ENCODE measurements at places on chromosomes 5 and 9.

DNA sequence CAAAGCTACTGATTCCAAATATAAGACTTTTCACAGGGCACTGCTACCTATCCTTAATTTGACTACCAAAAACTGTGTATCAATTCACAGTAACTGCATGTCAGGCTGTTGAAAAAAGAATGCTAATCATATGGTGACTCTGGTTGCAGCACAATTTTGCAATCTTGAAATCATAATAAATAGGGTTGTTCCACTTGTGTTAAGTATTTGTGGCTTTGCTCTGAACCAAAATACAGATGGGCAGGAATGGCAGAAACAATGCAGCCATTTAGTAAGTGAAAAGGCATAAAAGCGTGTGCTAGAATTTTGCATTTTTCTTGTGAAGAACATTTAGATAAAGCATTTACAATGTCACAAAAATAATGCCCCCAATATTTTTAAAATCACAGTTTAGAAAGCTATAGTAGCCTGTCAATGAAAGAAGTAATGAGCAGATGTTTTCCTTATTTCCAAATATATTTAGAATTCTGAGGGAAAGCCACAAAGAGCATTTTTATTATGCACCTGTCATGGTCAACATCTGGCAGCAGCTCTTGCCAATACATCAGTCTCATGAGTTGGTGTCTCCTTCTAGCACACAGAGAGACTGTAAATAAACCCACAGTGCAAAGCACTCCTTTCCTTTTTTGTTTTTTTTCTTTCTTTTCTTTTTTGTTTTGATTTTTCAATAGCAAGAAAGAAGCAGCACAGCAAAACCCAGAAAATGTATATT, 54.8 kb upstream of the PAM start:
- peaks cover 2% of the 10 kb centered on the region for H3K27me3 ChIP-seq
- H3K27ac ChIP-seq, result no peak overlapping the region
- no peak for DNase-seq
- no peaks in the 10 kb centered on the region for H3K36me3 ChIP-seq
- no peak overlapping the region for H3K4me3 ChIP-seq

GRCh38 chr9:23769307-23769935, 56.6 kb downstream of the ELAVL2 start:
- DNase-seq, result no peak
- no peak overlapping the region for H3K4me3 ChIP-seq
- H3K36me3 ChIP-seq, result peaks cover 7% of the 10 kb centered on the region
- no peaks in the 10 kb centered on the region for H3K27me3 ChIP-seq
- peaks cover 85% of the 10 kb centered on the region for H3K4me1 ChIP-seq

DNA sequence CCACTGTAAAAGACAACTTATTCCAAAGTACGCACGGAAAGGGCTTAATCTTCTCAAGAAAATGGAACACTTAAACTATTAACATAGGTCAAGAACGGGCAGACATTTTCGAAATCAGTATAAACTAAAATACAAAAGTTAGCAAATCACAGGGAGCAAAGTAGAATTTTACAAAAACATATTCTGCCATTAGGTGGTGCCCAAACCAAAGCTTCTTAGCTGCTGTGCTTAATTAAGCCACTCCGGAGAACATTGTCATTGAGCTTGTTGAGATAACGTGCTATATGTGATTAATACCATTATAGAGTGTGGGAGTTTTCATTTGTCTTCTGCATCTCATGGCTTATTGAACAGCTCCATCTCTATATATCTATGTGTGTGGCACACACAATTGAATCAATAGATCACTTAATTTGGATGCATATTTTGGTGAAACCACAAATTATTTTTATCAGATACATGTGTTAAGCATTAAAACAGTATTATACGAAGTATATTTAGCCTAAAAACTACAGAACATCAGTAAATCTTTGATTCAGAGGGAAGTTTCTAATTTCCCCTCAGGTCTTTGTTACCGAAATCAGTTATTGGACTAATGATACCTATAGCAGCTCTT, 23.4 kb downstream of the UBLCP1 start:
- H3K27me3 ChIP-seq, result no peaks in the 10 kb centered on the region
- H3K4me1 ChIP-seq, result peaks cover 4% of the 10 kb centered on the region
- H3K36me3 ChIP-seq, result peaks cover 3% of the 10 kb centered on the region
- H3K4me3 ChIP-seq, result no peak overlapping the region

GRCh38 chr5:37604290-37604689, 225.2 kb downstream of the WDR70 start:
- DNase-seq, result no peak
- no peak overlapping the region for H3K27ac ChIP-seq
- H3K27me3 ChIP-seq, result no peaks in the 10 kb centered on the region

GRCh38 chr9:130893341-130894101, 3.1 kb downstream of the QRFP start:
- no peak overlapping the region for H3K4me3 ChIP-seq
- H3K4me1 ChIP-seq, result no peaks in the 10 kb centered on the region
- peak overlapping the region; percentile 60 for H3K27ac ChIP-seq
- DNase-seq, result peak; percentile 51
- H3K36me3 ChIP-seq, result 0 out of 2 replicates have a peak, but pooled peaks cover 2% of the 10 kb centered on the region

DNA sequence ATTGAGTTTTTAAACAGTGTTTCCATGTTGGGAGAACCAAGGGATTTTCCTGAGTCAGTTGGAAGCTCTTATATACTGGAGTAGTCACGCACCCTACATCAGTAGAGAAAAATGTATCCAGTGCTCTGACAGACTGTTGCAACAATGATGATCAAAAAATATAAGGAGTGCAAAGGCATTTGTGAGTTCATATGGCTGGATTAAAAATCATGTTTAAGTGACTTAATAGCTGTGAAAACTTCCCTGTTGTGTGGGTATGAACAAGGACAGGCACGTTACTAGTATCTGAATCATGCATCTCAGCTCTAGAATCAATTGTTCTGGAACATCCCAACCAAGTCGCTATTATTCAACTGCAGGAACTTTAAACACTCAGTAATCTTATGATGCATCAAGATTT, 229.7 kb downstream of the ROR2 start:
- DNase-seq, result no peak
- peaks cover 12% of the 10 kb centered on the region for H3K36me3 ChIP-seq

DNA sequence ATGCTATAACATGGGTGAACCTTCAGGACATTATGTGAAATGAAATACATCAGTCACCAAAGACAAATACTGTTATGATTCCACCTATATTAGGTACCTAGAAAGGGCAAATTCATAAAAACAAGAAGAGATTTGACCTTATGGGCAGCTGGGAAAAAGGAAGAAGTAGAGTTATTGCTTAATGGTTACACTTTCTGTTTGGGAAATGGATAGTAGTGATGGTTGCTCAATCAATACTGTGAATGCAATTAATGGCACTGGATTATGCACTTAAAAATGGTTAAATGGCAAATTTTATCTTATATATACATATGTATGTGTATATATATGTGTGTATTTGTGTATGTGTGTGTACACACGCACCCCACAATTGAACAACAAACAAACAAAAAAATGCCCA, 15.2 kb downstream of the FKBP15 start:
- no peak overlapping the region for H3K4me3 ChIP-seq
- no peaks in the 10 kb centered on the region for H3K4me1 ChIP-seq
- no peak overlapping the region for H3K27ac ChIP-seq
- no peaks in the 10 kb centered on the region for H3K27me3 ChIP-seq
- peaks cover 17% of the 10 kb centered on the region for H3K36me3 ChIP-seq

DNA sequence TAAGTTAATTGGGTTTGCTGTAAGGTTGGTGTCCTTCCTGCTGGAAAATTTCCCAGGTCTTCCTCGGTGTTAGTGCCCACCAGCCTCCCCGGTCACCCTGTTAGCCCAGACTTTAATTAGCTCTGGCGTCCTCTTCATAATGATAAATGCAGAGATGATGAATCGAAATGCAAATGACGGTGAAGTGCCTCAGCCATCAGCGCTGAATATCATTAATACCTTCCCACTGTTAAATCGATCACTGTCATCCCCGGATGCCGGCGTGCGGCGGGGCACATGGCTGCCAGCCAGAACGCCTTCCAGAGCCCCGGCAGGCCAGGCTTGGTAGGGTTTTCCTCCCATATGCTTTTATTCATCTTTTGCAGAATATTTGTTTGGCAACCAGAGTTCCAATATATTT, 204.5 kb downstream of the IRX2 start:
- H3K4me3 ChIP-seq, result no peak overlapping the region
- H3K36me3 ChIP-seq, result no peaks in the 10 kb centered on the region
- no peak overlapping the region for H3K27ac ChIP-seq
- H3K27me3 ChIP-seq, result no peaks in the 10 kb centered on the region
- H3K4me1 ChIP-seq, result no peaks in the 10 kb centered on the region

DNA sequence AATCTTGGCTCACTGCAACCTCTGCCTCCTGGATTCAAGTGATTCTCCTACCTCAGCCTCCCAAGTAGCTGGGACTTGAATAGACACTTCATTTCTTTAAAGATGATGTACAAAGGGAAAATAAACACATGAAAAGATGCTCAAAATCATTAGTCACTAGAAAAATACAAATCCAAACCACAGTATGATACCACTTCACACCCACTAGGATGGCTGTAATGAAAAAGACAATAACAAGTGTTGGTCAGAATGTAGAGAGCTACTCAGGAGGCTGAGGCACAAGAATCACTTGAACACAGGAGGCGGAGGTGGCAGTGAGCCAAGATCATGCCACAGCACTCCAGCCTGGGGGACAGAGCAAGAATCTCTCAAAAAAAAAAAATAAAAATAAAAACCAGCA, 13.0 kb downstream of the F2RL2 start:
- H3K27ac ChIP-seq, result no peak overlapping the region
- no peak overlapping the region for H3K4me3 ChIP-seq
- peaks cover 7% of the 10 kb centered on the region for H3K36me3 ChIP-seq
- no peak for DNase-seq

DNA sequence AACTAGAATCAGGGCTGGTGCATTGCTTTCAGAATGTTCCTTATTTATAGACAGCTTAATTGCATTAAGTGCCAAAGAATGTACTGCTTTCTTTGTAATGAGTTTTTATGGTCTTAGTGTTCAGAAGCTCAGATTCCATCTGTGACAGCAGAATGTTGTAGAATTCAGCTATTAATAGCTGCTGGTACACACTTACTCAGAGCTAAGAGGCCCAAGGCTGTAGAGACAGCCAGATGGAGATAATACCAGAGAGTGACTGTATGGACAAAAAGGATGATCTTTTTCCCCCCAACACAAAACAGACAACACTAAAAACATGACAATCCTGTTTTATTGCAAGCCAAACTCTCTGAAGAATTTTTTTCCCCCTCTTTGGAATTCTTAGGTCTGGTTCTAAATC, 50.2 kb downstream of the PPP2R2B start:
- no peak overlapping the region for H3K27ac ChIP-seq
- DNase-seq, result no peak
- no peaks in the 10 kb centered on the region for H3K36me3 ChIP-seq
- H3K4me3 ChIP-seq, result no peak overlapping the region
- H3K4me1 ChIP-seq, result peaks cover 9% of the 10 kb centered on the region

- H3K4me3 ChIP-seq, result no peak overlapping the region
- peak overlapping the region; percentile 57 for H3K27ac ChIP-seq
Measured at GRCh38 chr9:75896193-75896592, 5.7 kb downstream of the PCSK5 start.

- H3K27me3 ChIP-seq, result peaks cover 86% of the 10 kb centered on the region
- DNase-seq, result no peak
- H3K27ac ChIP-seq, result no peak overlapping the region
- H3K4me3 ChIP-seq, result peak overlapping the region; percentile 67
- peaks cover 41% of the 10 kb centered on the region for H3K4me1 ChIP-seq
- no peaks in the 10 kb centered on the region for H3K36me3 ChIP-seq
Measured at GRCh38 chr9:129483415-129484351, 137.2 kb downstream of the C9orf50 start.

DNA sequence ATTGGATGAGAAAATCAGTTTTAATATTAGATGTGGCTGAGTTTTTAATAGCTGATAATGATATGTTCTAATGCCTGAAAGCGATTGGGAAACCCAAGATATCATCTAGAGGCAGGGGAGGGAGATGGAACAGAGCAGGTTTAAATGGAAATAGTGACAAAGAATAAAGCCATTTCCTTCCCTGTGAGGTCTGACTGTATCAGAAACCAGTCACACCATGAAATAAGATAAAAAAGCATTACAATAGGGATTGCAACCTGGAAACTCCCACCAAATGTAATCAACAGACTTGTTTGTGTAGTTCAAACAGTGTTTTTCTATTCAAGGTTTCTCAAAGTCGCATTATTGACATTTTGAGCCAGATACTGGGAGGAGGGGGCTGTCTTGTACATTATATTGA, 110.1 kb upstream of the SMIM23 start:
- H3K36me3 ChIP-seq, result peaks cover 6% of the 10 kb centered on the region
- no peak for DNase-seq
- no peak overlapping the region for H3K4me3 ChIP-seq
- no peaks in the 10 kb centered on the region for H3K27me3 ChIP-seq

DNA sequence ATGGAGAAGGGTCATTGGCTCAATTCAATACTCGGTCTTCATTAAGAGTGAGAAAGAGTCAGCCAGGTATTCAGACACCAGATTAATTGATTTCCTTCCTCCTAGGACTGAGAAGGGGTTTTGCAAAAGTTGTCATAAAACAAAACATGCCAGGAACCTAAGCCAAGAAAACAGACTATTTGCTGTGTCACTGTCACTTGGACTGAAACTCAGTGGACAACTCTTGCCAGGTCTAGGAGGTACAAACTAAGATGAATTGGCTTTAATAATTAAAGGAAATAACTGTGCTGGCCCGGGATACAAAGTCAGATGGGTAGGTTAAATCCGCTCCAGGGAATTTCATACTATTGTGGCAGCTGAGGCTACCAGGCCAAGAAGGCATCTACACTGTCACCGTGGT, 71.1 kb upstream of the TBC1D9B start:
- H3K27ac ChIP-seq, result no peak overlapping the region
- peaks cover 33% of the 10 kb centered on the region for H3K36me3 ChIP-seq
- H3K4me3 ChIP-seq, result no peak overlapping the region

- DNase-seq, result no peak
- H3K4me3 ChIP-seq, result no peak overlapping the region
- H3K27me3 ChIP-seq, result no peaks in the 10 kb centered on the region
- H3K27ac ChIP-seq, result no peak overlapping the region
- H3K4me1 ChIP-seq, result no peaks in the 10 kb centered on the region
- H3K36me3 ChIP-seq, result no peaks in the 10 kb centered on the region
Measured at GRCh38 chr9:72905514-72906480, 47.1 kb downstream of the ALDH1A1 start.

DNA sequence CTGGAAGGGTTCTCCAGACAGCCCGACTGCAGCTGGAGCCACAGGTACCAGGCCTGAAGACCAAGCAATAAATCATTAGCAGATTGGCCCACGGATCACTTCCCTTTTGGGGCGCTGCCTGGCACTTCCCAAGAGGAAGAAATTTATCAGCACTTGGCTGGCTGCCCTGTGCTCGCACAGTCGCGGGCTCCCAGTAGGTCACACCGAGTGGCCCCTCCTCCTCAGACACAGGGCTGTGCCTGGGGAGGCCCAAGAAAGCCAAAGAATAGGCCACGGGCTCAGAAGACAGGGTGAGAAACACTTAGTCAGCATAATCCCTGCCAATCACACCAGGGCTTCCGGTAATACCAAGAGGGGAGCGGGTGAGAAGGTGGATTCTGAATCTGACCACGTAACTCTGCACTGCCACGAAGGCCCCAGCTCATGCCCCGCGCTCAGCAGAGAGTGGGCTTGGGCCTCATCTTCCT, 115.7 kb upstream of the MSX2 start:
- no peak overlapping the region for H3K4me3 ChIP-seq
- H3K36me3 ChIP-seq, result peaks cover 3% of the 10 kb centered on the region

All from WTC11 (cell line).